ENCODE measurements at places on chromosomes 16 and 17.

DNA sequence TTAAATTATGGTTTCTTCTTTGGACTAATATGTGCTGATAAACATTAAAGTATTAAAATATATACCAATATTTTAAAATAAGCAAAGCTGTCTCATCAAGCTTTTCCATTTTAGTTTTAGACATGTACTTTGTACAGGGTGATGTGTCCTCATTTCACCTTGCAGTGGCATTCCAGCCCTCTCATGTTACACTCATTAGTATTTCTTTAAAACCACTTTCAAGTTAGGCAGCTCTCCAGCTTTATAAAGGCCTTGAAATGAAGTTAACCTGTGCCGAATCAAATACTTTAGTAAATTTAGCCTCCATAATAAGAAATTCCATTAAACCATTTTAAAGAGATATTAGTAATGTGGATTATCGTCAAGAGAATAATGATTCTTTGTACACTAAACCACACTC is 107.6 kb upstream of the HLF start:
- DNase-seq, result no peak

- no peak for DNase-seq
These were observed 368.0 kb downstream of the CPPED1 start for GRCh38 chr16:12435730-12436129.

GRCh38 chr16:4879049-4879448 is 31.8 kb downstream of the UBN1 start:
- DNase-seq, result no peak

DNA sequence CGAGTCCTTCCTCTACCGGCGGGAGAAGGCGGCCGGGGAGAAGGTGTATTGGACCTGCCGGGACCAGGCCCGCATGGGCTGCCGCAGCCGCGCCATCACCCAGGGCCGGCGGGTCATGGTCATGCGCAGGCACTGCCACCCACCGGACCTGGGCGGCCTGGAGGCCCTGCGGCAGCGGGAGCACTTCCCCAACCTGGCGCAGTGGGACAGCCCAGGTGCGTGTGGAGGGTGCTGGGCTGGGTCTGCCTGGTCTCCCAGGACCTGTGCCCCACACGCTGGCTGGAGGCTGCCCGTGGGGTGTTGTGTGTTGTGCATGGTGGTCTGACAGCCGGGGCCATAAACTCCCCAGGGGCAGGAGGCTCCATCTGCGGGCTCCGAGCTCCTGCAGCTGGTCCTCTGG is 25.4 kb downstream of the FLYWCH1 start:
- no peak for DNase-seq

- DNase-seq, result no peak
These were observed 20.6 kb downstream of the AOC3 start for GRCh38 chr17:42871647-42872046.

- no peak for DNase-seq
These were observed 27.4 kb upstream of the RCVRN start for GRCh38 chr17:9932491-9932890.

DNA sequence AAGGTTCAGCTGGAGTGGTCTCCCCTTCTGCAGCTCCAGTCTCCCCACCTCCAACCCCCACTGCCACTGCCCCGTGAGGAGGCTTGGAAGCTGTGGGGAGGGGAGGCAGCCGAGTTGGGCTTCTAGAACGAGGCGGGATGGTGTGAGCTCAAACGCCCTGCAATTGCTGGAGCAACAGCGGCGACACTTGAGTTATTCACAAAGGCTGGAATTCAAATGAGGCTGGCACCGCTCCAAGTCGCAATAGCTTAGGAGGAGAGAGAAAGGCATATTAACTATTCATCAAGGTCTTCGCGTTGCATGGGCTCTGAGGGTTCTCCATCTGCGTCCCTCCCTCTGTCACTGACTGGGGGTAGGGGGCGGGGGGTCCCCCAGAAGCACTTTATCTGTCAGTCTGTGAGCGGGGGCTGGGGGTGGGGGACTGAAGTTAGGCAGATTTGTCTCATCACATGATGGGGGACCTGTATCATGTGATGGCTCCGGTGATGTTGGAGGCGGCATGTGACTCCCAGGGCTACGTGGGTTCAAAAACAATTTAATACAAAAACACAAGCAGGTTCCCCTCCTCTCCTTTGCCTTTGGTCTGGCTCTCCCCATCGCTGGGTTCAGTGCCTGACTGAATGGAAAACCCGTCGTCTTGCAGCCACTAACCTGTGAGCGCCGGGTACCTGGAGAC is 70.5 kb downstream of the RBBP6 start:
- DNase-seq, result peak; percentile 7

GRCh38 chr16:66293207-66293735 is 73.2 kb upstream of the CDH5 start:
- no peak for DNase-seq

- no peak for DNase-seq
These were observed 3.3 kb downstream of the RARA start for GRCh38 chr17:40312131-40312731.

GRCh38 chr17:35900280-35900679 is 20.1 kb upstream of the CCL5 start:
- DNase-seq, result peak; percentile 37

- no peak for DNase-seq
These were observed 11.3 kb upstream of the RASD1 start for GRCh38 chr17:17507465-17508011.

GRCh38 chr16:81652798-81653505 is 126.1 kb upstream of the PLCG2 start:
- DNase-seq, result no peak

- no peak for DNase-seq
These were observed 52.0 kb upstream of the AMZ2 start for GRCh38 chr17:68195667-68196393.

GRCh38 chr17:28948873-28949184 is 2.5 kb downstream of the PHF12 start:
- DNase-seq, result no peak

GRCh38 chr17:44304651-44305050 is 3.8 kb upstream of the RUNDC3A start:
- DNase-seq, result no peak

- no peak for DNase-seq
These were observed 3.9 kb downstream of the KRT27 start for GRCh38 chr17:40778461-40778860.

GRCh38 chr17:70661342-70662222 is 492.2 kb downstream of the KCNJ2 start:
- DNase-seq, result no peak

GRCh38 chr17:35875800-35876139 is 4.4 kb downstream of the CCL5 start:
- no peak for DNase-seq

DNA sequence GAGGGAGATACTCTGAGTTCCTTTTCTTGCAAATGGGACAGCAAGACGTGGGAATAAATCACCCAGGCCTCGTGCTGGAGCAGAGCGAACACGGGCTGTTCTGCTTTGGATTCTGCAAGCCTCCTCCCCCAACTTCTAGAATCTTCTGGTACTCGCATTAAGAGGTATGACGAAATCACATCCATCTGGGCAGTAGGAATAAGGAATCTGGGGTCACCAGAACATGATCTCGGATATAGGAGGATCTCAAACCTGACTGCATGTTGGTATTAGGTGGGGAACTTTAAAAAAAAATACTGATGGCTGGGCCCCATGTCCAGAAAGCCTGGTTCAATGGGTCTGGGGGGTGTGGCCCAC is 49.8 kb upstream of the USP7 start:
- DNase-seq, result no peak

DNA sequence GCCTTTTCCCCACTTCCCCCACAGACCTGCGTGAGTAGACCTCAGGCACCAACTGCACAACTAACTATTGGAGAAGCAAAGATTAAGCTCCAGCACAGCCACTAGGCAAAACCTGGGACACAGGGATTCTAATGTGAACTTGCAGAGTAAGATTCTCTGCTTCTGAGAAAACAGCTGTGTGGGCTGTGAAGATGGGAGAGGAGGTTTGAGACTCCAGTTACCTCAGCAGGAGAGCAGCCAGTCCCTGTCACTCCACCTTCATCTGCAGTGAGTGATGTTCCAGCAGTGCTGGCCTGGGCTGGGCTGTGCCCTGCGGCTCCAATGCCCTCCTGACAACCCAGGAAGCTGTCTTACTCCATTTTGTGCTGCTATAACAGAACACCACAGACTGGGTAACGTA is 18.0 kb upstream of the ABAT start:
- DNase-seq, result no peak

DNA sequence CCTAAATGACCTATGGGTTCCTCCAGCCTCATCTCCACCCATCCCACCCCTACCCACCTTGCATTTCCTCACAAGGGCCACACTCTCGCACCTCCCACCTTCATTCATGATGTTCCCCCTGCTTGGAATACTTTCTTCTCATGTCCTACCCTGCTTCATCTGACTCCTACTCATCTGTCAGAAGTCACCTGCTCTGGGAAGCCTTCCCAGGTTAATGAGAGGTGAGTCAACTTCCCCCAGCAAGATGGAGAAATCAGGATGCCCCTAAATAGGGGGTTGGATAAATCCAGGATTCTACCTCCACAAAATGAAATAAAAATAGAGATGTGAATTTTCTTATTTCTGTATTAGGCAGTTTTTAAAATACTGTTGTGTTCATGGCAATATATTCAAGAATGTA is 51.0 kb upstream of the WSB1 start:
- DNase-seq, result no peak

DNA sequence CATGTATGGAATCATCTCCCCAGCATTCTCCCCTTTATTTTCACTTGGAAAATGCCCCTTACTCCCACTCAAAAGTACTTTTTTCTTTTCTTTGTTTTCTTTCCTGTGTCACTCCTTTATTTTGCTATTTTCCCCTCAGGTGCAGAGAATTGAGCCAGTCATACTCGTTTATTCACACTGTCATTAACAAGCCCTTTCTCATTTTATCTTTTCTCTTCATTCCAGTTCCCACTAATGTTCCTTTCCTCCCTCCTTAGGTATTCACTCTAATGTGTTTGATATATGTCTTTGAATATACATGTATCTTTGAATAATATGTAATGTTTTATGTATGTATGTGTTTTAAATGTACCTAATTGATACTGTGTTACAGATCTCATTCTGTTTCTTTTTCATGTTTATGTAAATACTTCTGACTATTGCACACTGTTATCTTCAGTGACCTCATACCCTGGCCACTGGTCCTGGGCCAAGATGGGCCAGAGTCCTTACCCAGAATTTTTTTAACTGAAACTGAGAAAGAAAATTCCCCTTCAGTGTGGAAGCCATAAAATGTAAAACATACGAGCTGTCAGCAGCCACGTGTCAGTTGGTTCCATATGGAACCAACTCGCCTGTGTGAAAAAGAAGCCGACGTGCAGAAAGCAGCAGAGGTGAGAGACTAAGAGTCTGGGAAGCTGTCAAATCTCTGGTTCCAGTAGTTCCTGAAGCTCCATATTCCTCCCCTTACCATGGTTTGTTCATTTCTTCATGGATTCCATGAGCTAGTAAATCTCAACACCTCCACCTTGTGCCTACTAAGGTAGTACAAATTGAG is 5.8 kb downstream of the SRR start:
- DNase-seq, result no peak

DNA sequence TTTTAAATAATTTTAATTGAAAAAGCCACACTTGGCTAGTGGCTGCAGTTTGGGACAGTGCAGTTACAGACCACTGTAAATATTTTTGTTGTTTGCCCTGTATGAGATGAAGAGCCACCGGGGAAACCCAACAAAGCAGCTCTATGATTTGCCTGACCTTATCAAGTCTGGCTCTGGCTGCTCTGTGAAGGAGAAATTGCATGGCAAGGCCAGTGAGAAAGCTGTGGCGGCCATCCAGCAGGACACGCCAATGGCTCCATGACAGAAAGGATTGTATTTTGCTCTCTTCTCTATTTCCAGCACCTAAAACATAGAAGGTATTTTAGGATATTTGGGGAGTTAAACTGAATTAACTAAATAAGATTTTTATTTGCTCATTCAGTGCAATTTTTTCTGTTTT is 330.0 kb upstream of the DYNLRB2 start:
- DNase-seq, result no peak

GRCh38 chr16:70736465-70737376 is 50.9 kb upstream of the MTSS2 start:
- peak; percentile 34 for DNase-seq

DNA sequence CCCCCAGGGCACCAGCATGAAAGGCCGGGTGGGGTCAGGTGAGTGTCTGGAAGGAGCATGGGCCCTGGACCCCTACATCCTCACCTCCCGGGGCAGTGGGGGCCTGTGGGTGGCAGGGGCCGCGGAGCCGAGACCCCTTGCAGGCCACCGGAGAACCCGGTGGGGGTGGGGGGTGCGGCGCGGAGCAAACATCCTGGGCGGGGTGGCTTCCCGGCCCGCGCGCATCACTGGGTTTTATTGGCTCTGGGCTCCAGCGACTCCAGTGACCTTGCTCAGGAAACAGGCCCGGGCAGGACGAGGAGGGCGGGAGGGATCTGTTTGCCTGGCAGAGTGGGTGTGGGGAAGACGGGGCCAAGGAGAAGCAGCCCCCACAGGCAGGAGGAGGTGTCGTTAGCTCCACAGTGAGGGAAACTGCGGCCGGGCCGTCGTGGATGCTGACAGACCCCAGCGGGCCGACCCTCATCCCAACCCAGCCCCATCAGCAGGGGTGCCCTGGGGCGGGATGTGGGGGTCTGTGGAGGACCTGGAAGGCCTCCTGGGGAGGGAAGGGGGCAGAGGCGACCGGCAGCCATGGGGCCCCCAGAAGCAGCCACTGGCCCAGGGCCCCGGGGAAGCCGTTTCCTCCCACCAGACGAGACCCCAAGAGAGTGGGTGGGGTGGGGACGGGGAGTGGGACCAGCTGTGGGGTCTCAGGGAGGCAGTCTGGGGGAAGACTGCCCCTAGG is 10.6 kb downstream of the SSTR5 start:
- no peak for DNase-seq

- no peak for DNase-seq
These were observed 293.8 kb downstream of the ABCC12 start for GRCh38 chr16:47861999-47862398.

DNA sequence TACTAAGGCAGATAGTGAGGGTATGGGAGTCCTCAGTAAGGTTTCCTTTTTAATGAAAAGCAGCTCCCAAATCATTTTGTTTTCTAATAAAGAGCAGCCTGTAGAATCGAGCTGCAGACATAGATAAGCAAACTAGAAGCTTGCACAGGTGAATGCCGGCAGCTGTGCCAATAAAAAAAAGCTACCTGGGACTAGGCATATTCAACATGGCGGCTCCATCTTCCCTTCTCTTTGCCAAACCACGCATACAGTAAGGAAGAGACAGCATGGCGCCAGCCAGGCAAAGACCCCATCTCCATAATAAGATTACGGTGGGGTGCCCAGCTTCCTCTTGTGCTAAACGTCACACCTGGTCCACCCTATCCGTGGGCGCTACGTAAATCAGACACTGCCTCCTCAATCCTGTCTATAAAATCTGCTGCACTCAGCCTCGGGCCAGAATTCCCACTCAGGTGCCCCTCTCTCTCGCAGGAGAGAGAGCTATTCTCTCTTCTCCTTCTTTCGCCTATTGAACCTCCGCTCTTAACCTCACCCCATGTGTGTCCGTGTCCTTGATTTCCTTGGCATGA is 92.7 kb upstream of the FA2H start:
- no peak for DNase-seq

GRCh38 chr16:25224731-25225319 is 8.1 kb downstream of the AQP8 start:
- no peak for DNase-seq

DNA sequence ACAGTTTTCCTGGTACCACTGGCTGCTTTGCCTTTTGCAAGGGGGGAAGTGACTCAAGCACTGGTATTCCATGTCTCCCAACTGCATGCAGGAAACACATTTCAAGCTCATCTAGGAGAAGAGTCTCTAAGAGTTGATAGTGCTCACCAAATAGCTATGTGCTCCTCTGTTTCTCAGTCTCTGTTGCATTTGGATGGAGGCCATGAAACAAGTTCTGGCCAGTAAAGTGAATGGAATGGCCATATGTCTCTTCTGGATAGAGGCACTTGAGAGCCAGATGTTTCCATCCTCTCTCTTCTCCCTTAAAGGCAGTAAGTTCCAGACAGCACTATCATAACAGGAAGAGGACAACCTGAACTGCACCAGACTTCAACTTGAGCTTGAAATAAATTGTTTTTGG is 60.6 kb downstream of the C16orf82 start:
- DNase-seq, result no peak

Data from CD4-positive, alpha-beta T cell treated with Interleukin-6 for 4 hours (primary cell).